Left renal cortex interstitium (tissue), 4 donors: ENCODE measurements at places on chromosomes 12 and 14.

- no peak for DNase-seq
These were observed 13.7 kb downstream of the SLC48A1 start for GRCh38 chr12:47786662-47787280.

DNA sequence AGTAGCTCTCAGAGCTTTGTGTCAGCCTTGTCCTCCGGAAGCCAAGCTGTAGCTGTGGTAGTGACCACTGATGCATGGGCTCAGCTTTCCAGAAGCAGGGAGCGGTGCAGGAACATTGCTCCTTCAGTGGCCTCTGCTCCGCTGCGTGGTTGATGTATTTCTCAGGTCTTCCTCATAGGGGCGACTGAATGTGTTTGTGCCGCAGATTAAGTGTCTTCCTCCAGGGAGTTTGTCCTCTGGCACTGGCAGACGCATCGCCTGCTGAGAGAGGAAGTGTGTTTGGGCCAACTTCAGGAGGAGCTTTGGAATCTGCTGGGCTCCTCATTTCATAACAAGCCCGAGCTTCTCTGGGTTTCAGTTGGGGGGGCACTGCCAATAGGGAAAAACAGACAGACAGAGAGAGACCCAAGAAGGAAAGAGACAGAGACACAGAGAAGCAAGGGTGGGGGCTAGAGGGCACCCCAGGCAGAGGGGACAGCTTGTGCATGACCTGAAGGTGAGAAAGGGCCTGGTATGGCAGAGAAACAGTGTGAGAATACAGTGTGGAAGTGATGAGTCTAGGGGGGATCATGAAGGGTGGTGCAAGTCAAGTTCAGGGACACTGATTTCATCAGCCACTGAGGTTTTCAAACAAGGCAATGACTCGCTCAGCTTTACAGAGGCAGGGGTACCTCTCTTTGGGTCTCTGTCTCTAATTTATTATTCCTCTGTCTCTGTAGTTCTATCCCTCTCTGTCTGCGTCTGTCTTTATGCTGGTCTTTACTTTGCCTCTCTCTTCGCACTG, 69.4 kb upstream of the PRIMA1 start:
- peak; percentile 14 for DNase-seq

DNA sequence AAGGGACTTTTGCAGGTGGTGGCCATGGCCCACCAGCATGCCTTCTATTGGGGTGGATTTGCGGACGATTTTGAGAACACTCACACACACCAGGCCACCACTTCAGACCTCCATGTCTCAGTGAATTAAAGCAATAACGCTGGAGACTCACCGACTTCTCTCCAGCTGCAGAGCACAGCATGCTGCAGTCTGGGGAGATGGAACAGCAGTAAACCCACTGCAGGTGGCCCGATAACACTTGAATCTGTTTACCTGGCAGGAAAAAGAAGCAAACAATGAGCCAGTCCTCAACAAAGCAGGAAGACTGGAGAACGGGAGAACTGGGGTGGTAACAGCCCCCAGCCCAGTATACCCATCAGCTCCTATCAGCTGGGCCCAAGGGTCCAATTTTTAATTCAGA, 21.6 kb downstream of the RFC5 start:
- no peak for DNase-seq

DNA sequence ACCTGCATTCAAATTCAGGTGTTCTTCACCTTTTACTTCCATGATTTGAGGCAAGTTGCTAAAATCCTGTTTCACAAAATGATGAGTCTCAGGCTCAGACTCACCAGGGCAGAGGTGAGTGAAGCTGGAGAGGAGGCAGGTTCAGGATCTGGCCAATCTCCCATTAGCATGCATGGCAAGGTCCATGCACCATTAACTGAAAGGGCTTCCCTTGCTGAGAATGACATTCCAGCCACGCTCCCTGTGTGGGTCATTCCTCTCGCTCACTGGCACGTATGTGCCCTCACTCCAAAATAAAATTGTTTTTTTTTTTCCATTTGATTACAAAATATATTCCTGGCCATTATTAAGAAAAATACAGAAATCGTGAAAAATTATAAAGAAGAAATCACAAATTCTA, 257.6 kb downstream of the C12orf75 start:
- no peak for DNase-seq

GRCh38 chr12:112303004-112303403, 79.2 kb downstream of the HECTD4 start:
- DNase-seq = no peak

- DNase-seq = no peak
These were observed 38.2 kb downstream of the XRCC3 start for GRCh38 chr14:103676881-103677675.

DNA sequence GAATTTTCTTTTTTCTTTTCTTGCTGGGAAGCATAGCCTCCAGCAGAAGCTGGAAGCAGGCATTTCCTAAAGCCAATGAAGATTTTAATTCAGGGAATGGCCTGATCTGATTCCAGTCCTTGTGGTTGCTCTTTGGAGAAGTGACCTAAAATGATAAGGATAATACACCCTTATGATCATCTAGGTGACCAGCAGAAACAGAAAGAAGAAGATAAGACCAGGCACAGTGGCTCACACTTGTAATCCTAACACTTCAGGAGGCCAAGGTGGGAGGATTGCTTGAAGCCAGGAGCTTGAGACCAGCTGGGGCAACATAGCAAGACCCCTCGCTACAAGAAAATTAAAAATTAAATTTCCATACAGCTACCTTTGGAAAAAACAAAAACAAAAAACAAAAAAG, 51.2 kb downstream of the EEA1 start:
- DNase-seq = no peak

GRCh38 chr12:110590806-110591326, 7.7 kb upstream of the PPTC7 start:
- no peak for DNase-seq

- no peak for DNase-seq
These were observed 171.8 kb upstream of the CPNE8 start for GRCh38 chr12:39077226-39077625.

GRCh38 chr12:81988362-81988761, 229.2 kb upstream of the PPFIA2 start:
- DNase-seq = no peak
